Activated T-cell treated with anti-CD3 and anti-CD28 coated beads, Interleukin-2, amount 50 U/mL, for 24 hours (primary cell): ENCODE measurements at places on chromosomes 2 and 18.

DNA sequence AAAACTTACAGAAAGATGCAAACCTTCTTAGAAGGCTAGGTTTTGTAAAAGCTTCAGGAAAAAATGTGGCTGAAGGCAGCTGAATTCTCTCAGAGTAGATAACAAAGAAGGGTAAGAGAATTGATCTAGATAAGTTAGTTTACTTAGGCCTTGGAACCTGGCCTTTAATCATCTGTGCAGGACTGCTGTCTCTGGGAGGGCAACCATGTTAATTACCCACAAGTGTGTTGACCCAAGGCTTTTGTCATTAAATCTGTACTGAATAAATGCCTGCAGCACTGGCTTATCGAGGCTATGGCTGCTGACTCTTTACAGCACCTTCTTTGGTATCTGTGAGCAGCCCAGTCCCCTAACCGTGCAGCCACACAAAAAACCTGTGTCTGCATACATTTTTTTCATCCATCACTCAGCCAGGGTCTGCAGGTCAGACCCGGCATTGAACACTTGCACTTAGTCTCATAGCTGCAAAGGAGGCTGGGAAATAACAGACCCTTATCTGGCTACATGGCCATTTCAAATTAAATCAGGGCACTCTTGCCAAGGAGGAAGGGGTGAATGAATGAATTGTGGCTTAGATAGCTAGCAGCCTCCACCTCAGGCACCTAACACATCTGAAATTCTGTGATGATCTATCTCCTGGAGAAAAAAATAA lies 120.2 kb upstream of the MSH2 start:
- DNase-seq, result no peak
- H3K36me3 ChIP-seq, result no peaks in the 10 kb centered on the region
- H3K27me3 ChIP-seq, result peaks cover 2% of the 10 kb centered on the region
- no peaks in the 10 kb centered on the region for H3K4me1 ChIP-seq

DNA sequence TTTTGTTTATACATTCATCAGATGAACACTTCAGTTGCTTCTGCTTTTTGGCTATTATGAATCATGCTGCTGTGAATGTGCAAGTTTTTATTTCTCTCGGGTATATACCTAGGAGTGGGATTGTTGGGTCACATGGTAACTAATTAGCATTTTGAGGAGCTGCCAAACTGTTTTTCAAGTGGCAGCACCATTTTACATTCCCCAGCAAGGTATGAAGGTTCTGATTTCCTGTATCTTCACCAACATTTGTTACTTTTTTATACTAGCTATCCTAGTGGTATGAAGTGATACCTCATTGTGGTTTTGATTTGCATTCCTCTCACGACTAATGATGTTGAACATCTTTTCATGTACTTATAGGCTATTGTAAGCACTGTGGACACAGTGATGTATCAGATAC lies 53.9 kb downstream of the DYNC1I2 start:
- no peaks in the 10 kb centered on the region for H3K27me3 ChIP-seq
- peaks cover 73% of the 10 kb centered on the region for H3K36me3 ChIP-seq
- DNase-seq, result no peak
- H3K27ac ChIP-seq, result no peak overlapping the region
- peaks cover 3% of the 10 kb centered on the region for H3K4me1 ChIP-seq
- H3K4me3 ChIP-seq, result no peak overlapping the region

DNA sequence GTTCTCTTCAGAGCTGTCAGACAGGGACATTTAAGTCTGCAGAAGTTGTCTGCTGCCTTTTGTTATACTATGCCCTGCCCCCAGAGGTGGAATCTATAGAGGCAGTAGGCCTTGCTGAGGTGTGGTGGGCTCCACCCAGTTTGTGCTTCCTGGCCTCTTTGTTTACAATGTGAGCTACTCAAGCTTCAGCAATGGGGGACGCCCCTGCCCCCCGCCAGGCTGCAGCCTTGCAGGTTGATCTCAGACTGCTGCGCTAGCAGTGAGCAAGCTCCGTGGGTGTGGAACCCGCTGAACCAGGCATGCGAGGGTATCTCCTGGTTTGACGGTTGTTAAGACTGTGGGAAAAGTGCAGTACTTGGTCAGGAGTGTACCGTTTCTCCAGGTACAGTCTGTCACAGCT lies 24.0 kb upstream of the PAIP2B start:
- H3K27ac ChIP-seq, result no peak overlapping the region
- H3K27me3 ChIP-seq, result peaks cover 54% of the 10 kb centered on the region
- no peaks in the 10 kb centered on the region for H3K4me1 ChIP-seq
- no peak overlapping the region for H3K4me3 ChIP-seq

- no peaks in the 10 kb centered on the region for H3K27me3 ChIP-seq
- H3K4me3 ChIP-seq, result no peak overlapping the region
- DNase-seq, result no peak
These were observed 780.8 kb upstream of the GCFC2 start for GRCh38 chr2:76491503-76491902.

GRCh38 chr2:177476897-177477296 lies 84.3 kb downstream of the AGPS start:
- peaks cover 86% of the 10 kb centered on the region for H3K36me3 ChIP-seq
- DNase-seq, result no peak
- H3K27ac ChIP-seq, result no peak overlapping the region
- H3K4me1 ChIP-seq, result peaks cover 21% of the 10 kb centered on the region

GRCh38 chr18:7234091-7234490 lies 3.2 kb downstream of the LRRC30 start:
- no peaks in the 10 kb centered on the region for H3K4me1 ChIP-seq
- DNase-seq, result no peak
- H3K36me3 ChIP-seq, result no peaks in the 10 kb centered on the region
- no peak overlapping the region for H3K27ac ChIP-seq

GRCh38 chr2:226600184-226600583 lies 199.4 kb downstream of the IRS1 start:
- DNase-seq, result no peak
- H3K27ac ChIP-seq, result no peak overlapping the region
- no peaks in the 10 kb centered on the region for H3K36me3 ChIP-seq
- no peaks in the 10 kb centered on the region for H3K4me1 ChIP-seq
- peaks cover 47% of the 10 kb centered on the region for H3K27me3 ChIP-seq

GRCh38 chr18:3984163-3984757 lies 470.8 kb downstream of the DLGAP1 start:
- no peaks in the 10 kb centered on the region for H3K36me3 ChIP-seq
- H3K4me1 ChIP-seq, result peaks cover 22% of the 10 kb centered on the region
- H3K27ac ChIP-seq, result no peak overlapping the region
- DNase-seq, result no peak
- H3K4me3 ChIP-seq, result no peak overlapping the region
- peaks cover 7% of the 10 kb centered on the region for H3K27me3 ChIP-seq
